ENCODE measurements at places on chromosomes 12 and 14.

GRCh38 chr14:22002860-22003284 is 329.3 kb upstream of the OR4E1 start:
- DNase-seq: no peak

DNA sequence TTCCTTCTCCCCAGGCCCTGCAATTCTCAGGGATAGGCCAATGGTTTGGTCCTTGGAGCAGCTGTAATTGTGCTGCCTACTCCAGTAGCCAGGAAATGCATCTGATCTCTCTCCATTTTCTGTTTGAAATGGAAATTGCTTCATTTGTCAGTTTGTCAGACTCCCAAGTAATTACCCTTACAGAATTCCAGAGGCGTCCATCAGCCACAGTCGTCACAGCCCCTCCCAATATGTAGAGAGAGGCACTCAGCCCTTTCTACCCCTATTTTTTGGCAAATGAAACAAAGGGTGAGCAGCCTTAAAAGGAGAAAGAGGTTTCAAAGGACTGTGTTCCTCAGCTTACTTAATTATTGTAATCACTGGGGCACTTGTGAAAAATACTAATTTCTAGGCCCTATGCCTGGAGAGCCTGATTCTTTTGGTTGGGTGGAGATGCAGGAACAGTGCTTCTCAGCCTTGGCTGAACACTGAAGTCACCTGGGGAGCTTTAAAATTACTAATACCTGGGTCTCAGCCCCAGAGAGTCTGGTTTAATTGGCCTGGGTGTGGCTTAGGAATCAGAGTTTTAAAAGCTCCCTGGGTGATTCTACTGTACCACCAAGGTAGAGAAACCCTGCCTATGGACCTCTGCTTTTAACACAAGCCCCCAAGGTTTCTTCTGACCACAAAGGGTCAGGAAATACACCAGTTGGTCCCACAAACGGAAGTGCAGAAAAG is 190.0 kb downstream of the EMP1 start:
- DNase-seq: no peak

GRCh38 chr14:53715193-53715721 is 241.4 kb downstream of the BMP4 start:
- DNase-seq: no peak

GRCh38 chr14:99936738-99937474 is 128.3 kb upstream of the EVL start:
- DNase-seq: no peak

DNA sequence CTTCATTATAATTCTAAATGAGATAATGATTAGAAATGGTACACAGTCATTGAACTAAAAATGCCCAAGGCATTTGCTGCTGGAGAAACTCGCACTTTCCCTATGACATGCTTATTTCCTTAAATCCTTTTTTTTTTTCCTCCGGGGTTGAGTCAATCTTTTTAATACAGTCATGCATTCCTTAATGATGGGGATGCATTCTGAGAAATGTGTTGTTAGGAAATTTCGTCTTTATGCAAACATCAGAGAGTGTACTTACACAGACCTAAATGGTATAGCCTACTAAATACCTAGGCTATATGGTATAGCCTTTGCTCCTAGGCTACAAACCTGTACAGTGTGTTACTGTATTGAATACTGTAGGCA is 29.8 kb upstream of the DACT1 start:
- DNase-seq: no peak

GRCh38 chr14:103126088-103126872 is 3.0 kb downstream of the TNFAIP2 start:
- DNase-seq: no peak

DNA sequence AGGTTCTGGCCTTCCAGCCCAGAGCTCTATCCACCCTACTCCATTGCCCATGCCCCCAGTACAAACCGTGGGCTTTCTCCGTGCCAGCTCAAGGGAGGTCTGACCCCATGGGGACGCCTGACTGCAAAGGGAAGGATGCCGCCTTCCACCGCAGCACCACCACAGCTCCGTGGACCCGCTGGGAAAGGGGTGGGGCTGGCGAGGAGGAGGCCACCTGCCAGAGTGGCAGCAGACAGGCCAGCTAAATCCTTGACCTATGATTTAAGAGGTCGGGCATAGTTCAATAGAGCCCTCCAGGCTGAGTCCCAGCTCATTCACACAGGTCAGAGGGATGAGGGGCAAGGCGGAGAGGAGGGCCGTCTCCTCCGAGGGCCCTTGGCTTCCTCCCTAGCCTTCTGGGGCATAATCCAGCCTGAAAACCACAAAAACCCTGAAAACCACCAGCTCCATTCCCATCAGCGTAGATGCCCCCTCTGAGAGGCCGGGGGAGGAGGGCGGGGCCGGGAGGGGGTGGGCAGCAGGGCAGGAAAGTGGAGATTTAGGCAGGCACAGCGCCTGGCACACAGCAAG is 14.9 kb upstream of the FIGNL2 start:
- DNase-seq: no peak
